ENCODE measurements at places on chromosomes 3 and 15.
A peak's percentile ranks its signal among the peaks of the same experiment; 100 is the strongest.

GRCh38 chr3:197504641-197505121 lies 51.1 kb downstream of the BDH1 start:
- DNase-seq, result no peak

DNA sequence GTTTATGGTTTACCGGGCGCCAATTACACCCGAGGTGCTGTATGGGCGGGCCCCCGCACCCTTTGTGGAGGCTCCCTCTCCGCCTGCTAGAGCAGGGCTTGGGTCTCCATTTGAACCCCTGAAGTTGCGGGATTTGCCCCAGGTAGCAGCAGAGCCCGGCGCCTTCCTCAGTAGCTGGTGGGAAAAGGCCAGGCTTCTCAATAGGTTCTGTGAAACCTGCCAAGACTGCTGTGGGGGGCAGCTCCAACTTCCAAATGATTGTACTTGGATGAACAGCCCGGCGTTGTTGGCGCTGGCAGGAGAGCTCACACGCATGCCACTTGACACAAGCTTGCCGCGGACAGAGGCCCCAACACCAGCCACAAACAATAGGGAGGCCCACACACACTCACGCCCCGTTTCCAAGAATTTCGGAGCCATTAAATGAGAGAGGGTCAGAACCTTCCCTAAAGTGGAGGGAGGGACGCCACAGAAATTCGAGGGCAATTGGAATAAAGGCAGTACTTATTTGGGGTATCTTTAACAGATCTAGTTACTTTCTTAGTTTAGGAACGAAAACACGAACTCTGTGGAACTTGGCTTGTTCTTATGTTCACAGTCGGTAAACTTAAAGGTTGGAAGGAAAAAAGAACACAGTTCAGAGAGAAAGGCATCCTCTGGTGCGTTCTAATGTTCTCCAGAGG lies 1.4 kb downstream of the EPHB3 start:
- DNase-seq, result no peak

DNA sequence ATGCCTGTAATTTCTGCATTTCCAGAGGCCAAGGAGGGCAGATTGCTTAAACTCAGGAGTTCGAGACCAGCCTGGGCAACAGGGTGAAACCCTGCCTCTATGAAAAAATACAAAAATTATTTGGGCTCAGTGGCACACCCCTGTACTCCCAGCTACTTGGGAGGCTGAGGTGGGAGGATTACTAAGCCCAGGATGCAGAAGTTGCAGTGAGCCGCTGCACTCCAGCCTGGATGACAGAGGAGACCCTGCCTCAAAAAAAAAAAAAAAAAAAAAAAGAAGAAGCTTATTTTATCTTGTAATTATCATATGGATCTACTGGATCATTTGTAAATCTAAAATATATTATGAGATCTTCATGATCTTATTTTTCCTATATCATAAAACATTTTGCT lies 84.1 kb downstream of the PPCDC start:
- no peak for DNase-seq

GRCh38 chr3:73255609-73256029 lies 194.2 kb downstream of the EBLN2 start:
- DNase-seq, result no peak

DNA sequence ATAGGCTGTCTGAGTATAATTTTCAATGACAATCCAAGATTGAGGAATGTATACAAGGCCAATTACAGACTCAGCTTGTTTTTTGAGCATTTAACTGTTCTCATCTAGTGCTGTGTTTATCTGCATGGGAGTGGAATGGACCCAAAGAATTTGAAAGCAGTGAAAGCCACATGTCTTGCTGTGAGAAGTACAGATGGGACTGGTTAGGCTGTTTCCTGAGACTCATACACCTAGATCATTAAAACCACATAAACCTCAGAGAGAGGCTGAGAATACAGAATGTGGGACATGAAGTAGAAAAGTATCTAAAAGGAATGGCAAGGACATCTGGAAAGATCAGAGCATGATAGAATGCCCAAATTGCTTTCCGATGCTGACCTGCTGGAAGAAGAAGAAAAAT lies 224.6 kb downstream of the NLGN1 start:
- DNase-seq, result no peak

DNA sequence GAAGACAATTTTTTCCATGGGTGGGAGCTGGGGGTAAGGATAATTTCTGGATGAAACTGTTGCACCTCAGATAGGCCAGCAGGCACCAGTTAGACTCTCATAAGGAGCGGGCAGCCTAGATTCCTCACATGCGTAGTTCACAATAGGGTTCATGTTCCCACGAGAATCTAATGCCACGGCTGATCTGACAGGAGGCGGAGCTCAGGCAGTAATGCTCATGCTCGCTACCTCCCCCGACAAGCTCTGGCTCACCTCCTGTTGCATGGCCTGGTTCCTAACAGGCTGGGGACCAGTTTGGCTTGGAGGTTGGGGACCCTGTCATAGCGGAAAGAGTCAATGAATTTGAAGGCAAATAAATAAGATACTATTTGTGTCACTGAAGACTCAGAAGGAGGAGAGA lies 105.5 kb downstream of the PLD1 start:
- no peak for DNase-seq

DNA sequence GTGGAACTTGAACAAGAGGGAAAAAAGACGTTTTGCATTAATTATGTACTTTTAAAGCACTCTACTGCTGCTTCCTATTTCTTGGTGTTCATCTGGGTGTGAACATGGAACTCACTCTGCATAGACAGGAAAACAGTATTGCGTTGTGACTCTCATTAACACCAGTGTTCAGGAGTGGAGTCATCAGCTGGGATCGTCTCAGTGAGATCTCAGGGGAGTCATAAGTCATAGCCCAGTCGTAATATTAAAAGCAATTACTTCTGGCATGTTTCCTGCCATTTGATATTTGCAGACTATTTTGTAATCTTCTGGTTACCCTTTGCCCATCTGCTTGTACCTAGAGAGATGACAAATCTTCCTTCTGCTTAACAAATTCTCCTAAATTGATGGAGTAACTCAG lies 462.0 kb upstream of the ATP11B start:
- DNase-seq, result no peak

- DNase-seq, result no peak
These were observed 117.4 kb downstream of the EFHB start for GRCh38 chr3:19816631-19817030.

- no peak for DNase-seq
These were observed 283.7 kb downstream of the GBE1 start for GRCh38 chr3:81477740-81478139.

GRCh38 chr3:167691366-167691765 lies 37.6 kb upstream of the WDR49 start:
- no peak for DNase-seq

GRCh38 chr15:72135719-72136118 lies 17.5 kb downstream of the SENP8 start:
- no peak for DNase-seq

- no peak for DNase-seq
These were observed 115.6 kb downstream of the RFX7 start for GRCh38 chr15:56128081-56128480.

DNA sequence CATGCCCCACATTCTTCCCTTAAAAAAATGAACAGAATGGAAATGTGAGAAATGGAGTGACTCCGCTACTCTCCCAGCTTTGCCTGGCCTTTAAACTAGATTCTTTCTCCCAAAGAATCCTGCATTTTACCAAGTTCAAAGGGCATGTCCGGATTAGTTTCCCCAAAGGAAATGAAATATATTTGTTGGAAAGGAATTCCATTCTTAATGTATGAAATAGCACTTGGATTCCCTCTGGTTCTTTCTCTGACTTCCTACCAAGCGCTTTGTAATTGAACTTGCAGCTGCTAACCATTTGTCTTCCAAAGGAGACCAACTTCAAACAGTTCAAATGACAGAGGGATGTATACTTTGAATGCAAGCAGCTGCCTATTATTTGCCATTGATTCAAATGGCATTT lies 18.9 kb downstream of the MAP2K1 start:
- no peak for DNase-seq

DNA sequence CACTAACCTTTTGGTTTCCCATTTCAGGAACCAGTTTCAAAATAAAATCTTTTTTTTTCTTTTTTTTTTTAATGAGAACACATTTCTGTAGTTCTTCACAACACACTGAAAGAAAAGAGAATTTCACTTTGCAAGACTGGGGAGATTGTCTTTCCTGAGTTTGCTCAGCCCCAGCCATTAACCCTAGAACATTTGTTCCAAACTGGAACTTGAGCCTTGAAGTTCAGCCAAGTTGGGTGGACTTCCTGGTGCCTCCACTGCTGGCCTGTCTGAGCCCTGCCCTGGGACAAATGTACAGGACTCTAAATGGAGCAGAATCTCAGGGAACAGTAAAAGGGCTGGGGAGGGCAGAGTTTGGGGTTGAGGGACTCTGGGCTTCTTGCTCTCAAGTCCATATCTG lies 196.4 kb upstream of the LPP start:
- no peak for DNase-seq

DNA sequence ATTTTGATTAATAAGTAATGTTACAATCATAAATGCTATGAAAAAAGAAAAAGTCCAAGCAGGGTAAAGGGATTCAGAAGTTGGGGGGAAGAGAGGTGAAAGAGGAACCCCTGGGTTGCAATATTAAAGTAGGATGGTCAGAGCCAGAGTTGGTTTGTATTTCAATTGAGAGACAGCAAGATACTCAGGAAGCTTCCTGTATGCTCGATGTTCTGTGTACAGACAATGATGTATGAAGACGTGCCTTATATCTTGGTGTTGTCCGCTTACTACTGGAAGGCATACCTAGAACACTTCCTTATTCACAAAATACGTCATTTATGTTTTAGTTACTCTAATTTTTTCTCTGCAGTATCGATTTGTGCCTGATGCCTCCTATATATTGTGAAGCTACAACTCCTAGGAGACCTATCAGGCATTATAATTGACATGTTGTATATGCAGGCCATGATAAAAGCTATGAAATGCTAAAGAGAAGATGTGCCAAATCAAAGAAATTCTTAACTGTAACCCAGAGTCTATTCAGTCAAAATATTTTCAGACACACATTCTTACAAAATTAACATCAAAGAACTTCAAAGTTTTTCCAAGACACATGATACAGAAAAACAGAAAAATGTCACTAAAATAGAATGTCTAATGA lies 87.5 kb downstream of the TBL1XR1 start:
- no peak for DNase-seq

GRCh38 chr15:88605189-88606069 lies 15.7 kb upstream of the AEN start:
- no peak for DNase-seq

DNA sequence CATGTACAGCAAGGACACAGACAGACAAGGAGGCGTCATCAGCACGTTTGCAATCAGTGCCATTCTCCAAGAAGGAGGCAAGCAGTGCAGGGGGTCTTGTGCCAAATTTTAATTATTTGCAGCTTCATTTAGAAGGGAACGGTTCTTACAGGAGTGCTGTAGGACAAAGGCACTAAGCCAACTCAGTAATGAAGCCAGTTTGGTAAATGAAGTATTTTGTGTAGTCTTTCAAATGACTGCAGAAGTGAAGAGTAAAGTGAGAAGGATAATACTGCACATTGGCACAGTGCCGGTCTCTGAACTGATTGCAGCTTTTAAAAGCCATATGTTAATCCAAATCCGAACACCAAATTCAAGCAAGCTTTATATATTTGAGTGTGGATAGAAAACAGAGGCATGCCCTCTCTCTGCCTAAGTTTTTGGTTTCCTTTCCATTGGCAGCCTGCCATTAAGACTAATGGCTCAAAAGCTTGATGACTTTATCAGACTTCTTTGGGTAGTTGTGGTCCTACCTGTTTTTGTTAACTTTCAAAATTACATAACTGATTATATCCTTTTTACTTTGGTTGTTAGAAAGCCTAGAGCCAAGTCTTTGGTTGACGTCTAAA lies 101.3 kb downstream of the SENP2 start:
- no peak for DNase-seq

GRCh38 chr15:67176195-67176971 lies 78.1 kb downstream of the AAGAB start:
- DNase-seq, result no peak

GRCh38 chr3:107969525-107969924 lies 121.3 kb downstream of the CD47 start:
- no peak for DNase-seq

DNA sequence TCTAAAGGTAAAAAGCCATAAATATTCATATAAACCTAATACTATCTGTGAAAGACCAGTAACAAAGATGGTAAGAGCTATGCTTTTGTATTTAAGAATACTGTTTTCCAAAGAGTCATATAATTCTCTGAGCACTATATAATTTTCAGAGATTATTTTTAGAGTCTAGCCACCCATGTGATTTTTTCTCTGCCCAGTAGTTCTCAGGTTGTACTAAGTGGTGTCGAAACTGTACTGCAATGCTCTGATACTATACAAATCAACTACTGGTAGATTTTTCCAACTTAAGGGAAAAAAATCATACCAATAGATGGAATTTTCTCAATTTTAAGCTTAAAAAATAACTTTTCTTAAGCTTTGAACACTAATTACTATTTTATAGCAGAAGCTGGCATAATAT lies 104.8 kb downstream of the MYO5A start:
- no peak for DNase-seq

DNA sequence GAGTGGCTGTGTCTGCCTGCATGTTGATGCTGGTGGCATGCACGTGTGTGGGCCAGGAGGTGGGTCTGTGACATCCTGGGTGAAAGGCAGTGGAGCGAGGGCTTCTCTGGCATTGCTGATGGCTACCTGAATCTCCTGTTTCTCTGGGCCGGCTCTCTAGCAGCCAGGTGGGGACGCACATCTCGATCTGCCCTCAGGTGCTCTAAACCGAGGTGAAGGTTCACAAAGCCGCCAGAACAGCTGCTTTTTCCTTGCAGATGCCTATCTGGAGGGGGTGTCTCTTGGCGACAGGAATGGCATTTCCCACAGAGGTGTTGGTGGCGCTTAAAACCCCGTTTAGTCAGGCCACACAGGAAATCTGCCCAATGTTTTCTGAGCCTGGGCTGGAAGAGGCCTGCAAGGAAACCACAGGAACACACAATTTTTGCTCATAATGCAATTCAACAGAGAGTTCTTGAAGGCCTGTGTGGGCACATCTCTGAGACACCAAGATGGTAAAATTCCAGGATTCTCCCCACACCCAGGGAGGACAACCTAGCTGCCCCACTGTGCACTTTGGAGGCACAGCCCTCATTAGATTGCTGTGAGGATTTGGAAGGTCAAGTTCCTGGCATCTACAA lies 11.9 kb downstream of the TMEM158 start:
- DNase-seq, result no peak

GRCh38 chr3:73435055-73435454 lies 189.7 kb downstream of the PDZRN3 start:
- no peak for DNase-seq

DNA sequence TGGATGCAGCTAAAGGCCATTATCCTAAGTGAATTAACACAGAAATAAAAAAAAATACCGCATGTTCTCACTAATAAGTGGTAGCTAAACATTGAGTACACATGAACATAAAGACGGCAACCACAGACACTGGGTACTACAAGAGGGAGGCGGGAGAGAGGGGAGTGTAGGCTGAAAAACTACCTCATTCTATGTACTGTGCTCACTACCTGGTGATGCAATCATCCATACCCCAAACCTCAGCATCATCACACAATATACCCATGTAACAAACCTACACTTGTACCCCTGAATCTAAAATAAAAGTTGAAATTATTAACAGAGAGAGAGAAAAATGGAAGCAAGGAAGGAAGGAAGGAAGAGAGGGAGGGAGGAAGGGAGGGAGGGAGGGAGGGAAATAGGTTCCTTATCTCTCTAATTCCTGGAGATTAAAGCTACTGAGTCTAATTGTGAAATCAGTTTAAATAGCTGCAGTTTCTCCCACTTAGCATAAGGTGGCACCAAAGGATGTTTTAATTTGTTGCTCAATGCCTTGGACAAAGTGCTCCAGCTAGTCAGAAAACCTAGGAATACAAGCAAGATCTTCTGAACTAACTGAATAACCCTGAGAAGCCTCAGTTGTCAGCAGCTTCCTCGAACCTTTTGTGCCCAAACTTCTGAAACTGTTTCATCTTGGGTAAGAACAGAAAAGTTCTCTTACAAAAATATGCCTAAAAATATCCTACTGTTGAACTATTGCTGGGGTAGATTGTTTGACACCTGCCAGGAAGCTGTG lies 79.4 kb upstream of the ATP11B start:
- DNase-seq, result peak; percentile 15

Data from NK-92 treated with Interleukin-12 subunit alpha and Interleukin-12 subunit beta, amount 100 ng/mL, for 24 hours (cell line).